ENCODE measurements at places on chromosomes 16 and 17.

DNA sequence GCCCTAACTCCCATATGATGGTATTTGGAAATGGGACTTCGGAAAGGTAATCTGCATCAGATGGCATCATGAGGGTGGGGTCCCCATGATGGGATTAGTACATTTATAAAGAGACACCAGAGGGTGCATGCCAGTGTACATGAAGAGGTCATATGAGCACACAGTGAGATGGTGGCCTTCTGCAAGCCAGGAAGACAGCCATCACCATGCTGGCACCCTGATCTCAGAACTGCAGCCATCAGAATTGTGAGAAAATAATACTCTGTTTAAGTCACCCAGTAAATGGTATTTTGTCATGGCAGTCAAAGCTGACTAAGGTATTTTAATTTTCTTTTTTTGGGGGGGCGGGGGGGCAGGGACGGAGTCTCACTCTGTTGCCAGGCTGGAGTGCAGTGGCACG lies 47.1 kb upstream of the ABCA10 start:
- no peak for DNase-seq

DNA sequence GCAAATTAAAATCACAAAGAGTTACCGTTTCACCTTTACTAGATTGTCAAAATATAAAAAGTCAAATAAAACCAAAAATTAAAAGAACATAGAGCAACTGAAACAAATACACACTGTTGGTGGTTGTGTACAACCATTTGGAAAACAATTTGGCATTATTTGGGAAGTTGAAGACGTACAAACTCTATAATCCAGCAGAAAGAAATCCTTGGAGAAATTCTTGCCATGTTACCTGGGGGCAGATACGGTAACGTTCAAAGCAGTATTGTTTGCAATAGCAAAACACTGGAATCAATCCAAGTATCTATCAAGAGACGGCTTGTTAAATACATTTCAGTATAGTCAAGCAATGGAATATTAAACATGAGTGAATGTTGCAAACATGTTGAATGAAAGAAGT lies 56.7 kb downstream of the TBX4 start:
- no peak for DNase-seq

GRCh38 chr16:67170949-67171649 lies 761 bp downstream of the NOL3 start:
- DNase-seq = no peak

DNA sequence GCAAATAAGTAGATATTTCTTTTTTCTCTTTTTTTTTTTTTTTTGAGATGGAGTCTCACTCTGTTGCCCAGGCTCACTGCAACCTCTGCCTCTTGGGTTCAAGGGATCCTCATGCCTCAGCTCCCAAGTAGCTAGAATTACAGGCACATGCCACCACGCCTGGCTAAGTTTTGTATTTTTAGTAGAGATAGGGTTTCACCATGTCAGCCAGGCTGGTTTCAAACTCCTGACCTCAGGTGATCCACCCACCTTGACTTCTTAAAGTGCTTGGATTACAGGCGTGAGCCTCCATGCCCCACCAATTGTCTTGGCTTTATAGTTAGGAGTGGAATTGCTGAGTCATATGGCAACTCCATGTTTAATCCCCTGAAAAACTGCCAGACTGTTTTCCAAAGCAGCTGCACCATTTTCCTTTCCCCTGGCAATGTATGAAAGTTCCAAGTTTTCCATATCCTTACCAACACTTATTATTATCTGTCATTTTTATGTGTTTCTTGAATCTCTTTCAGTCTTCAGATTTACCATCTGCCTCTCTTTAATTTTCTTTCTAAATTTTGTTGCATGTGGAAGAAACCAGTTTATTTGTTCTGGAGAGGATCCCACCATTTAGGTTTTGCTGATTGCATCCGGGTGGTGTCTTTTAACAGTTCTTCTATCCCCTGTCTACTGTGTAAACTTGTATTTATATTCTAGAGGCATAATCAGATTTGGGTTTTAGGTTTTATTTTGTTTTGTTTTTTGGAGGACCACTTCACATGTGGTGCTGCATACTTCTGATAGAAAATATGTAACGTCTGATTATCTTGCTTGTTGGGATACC lies 9.9 kb upstream of the CES3 start:
- no peak for DNase-seq

DNA sequence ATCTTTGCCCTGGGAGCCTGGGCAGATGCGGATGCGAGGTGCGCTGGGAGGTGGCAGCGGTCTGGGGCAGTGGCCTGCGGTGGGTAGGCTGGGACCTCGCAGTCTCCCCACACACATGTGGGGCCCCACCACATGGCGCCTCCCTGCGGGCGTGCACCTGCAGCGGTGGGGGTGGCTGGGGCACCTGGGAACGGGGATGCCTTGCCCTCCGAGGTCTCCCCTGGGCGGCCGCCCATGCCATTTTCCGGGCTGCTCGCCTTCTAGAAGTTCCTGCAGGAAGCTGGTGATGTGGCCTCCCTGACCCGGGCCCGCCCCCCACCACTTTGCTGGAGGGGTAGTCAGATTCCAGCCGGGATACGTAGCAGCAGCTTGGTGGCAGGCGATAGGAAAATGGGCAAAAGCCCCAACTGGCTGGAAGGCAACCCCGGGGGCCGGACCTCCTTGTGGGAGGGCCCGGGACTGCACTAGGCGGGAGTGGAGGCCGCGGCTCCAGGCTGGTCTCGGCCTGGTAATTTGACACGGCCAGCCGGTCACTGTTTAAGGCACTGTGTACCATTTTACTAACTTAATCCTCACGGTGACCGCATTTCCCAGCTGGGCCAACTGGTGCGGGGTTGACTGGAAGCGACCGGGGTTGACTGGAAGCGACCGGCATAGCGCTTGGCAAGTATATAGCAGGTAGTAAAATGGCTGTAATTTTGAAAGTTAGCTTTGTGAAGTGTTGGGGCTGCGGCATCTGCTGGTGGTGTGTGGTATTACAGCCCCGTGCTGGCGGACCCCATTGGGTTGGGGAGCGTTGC lies 38.5 kb downstream of the IGF2BP1 start:
- DNase-seq = peak; percentile 40

DNA sequence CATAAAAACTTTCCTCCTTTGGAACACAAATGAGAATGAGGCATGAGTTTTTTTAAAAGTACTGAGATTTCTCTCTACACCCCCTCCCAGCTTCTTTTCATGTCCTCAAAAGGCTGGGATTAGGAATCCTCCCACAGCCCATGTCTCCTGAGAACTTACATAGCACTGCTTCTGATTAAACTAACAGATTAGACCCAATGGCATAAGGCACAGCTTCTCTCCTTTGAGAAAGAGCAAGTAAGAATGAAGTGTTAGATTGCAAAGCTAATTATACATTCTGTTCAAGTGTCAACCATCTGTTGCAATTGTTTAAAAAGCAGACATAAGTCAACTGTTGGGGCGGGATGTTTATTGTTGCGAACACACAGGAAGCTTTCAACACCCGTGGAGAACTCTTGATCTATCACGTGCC lies 715.1 kb downstream of the CDH11 start:
- DNase-seq = peak; percentile 16

GRCh38 chr17:17305281-17305801 lies 2.2 kb downstream of the NT5M start:
- peak; percentile 23 for DNase-seq

GRCh38 chr16:68722119-68723024 lies 14.7 kb upstream of the CDH1 start:
- no peak for DNase-seq

GRCh38 chr17:64192589-64192988 lies 62.6 kb upstream of the ERN1 start:
- DNase-seq = no peak

DNA sequence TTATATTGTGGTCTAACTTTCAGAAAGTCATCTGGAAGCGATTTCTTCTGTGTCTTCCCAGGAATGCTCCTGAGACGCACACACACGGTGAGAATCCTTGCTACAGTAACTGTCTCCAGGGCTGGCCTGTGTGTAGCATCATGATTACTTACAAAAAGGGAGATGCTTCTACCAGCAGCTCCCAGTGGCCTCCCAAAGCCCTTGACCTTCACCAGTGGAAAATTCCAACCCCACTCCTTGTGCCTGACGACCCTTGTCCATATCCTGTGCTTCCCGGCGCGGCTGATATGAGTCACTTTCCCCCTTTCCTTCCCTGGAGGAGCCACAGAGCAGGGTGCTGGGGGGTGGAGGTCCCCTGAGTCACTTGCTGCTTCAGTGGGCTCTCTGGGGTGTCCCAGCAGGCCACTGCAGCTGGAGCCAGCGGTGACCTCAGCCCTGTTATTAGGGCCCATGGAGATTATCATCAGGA lies 22.1 kb upstream of the NAT9 start:
- DNase-seq = peak; percentile 68

- DNase-seq = no peak
These were observed 24.8 kb downstream of the GINS2 start for GRCh38 chr16:85663891-85664321.

- no peak for DNase-seq
These were observed 387 bp downstream of the MRPL28 start for GRCh38 chr16:369866-370436.

GRCh38 chr16:80671281-80671849 lies 130.6 kb downstream of the DYNLRB2 start:
- no peak for DNase-seq

DNA sequence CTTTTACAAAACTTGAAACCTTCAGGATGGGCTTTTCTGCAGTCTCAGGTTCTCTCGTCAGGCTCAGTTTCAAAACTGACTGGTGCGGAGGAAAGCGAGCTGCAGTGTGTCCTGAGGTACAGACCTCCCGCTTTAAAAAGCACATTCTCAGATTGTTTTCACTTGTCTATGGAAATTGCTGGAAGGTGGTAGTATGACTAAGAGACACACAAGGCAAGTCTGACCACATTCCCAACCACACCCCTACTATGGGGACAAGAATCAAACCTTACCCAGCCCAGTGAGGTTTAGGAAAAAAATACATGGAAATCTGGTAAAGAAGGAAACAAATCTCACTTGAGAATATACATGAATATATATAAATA lies 18.2 kb downstream of the SRP68 start:
- DNase-seq = no peak

GRCh38 chr16:77786186-77786847 lies 2.0 kb upstream of the VAT1L start:
- DNase-seq = no peak

DNA sequence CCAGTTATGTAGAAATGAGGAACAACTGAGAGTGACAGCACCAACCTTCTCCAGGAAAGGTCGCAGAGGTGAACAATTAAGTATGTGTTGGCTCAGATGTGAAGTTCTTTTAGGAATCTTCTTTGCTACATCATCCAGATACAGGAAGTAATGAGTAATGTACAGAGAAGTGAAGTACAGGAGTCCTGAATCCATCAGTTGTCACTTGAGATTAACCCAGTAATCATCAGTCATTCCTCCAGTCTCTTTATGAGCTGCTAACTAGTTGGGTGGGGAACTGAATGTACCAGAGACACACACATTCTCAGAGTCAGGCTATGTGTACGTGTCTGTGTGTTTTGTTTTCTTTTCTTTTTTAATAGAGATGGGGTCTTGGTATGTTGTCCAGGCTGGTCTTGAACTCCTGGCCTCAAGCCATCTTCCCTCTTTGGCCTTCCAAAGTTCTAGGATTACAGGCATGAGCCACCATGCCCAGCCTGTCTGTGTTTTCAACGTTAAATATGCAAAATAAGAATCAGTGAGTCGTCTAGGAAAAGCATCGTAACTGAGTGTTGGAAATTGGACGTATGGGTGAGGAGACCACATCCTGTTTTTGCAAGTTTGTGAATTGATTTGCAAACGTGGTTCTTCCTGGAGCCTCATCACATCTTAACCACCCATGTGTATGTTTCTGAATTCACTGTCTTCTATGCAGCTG lies 19.9 kb downstream of the ZNF200 start:
- no peak for DNase-seq

GRCh38 chr17:6092182-6092902 lies 22.2 kb downstream of the WSCD1 start:
- no peak for DNase-seq

DNA sequence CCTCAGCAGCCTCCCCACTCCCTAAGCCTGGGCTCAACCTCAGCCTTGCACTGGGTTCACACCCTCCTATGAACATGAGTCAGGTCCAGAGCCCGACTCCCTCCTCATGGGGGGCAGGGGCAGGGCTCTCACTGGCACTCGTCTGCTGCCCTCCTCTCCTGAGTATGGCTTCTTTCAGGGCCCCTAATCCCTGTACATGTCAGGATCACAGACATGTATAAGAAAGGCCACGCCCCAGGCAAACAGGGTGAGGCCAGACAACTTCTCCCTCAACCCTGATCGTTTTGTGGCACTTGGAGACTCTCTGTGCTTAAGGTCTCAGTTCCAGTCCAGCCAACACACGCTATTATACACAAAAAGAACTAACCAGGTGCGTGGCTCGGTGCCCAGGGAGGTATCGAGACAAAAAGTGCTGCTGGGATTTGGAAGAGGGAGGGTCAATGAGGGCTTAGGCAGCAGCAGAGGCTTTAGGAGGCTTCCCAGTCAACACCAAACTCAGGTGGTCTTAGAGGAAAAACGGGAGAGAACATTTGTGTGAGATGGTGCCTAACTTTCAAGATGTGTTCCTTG lies 45.2 kb downstream of the CMTM3 start:
- DNase-seq = no peak

- no peak for DNase-seq
These were observed 38.5 kb downstream of the SOX8 start for GRCh38 chr16:1020091-1020399.

DNA sequence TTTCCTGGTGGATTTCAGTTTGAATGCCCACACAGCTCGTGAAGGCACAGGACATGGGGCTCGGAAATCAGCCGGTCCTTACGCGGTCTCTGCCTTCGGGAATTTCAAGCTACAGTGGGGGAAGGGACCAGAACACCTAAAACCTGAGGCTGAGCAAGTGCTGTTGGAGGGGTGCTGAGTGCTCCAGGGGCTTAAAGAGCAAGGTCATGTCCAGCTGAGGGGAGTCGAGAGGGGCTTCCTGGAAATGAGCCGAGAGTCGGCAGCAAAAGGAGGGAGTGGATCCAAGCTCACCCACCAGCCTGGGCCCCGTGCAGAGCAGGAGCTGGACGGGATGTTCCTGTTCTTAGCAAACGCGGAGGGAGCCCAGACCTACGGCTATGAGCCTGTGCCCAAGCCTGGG lies 73.2 kb upstream of the RPL38 start:
- no peak for DNase-seq

DNA sequence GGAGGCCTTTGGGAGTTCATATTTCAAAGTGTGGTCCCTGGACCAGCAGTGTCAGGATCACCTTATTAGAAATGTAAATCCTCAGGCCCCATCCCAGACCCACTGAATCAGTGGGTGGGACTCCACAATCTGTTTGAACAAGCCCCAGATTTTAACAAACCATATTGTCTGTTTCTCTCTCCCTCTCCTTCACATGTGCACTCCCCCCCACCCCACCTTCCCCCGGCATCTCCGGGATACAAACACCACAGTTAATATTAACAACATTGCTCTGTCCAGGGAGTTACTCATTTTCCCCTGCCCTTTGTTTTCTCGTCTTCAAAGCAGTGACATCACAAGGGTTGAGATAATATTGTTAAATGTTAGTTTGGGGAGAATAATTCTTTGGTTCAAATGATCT lies 127.3 kb downstream of the KATNIP start:
- DNase-seq = no peak

- no peak for DNase-seq
These were observed 16.6 kb downstream of the MYO15B start for GRCh38 chr17:75604034-75604695.

GRCh38 chr17:78441271-78441971 lies 63.0 kb downstream of the PGS1 start:
- DNase-seq = no peak

GRCh38 chr16:81936209-81937000 lies 74.9 kb downstream of the SDR42E1 start:
- DNase-seq = no peak

Measured in fibroblast of skin of abdomen (primary cell).